ENCODE measurements at places on chromosomes 11 and 22.

DNA sequence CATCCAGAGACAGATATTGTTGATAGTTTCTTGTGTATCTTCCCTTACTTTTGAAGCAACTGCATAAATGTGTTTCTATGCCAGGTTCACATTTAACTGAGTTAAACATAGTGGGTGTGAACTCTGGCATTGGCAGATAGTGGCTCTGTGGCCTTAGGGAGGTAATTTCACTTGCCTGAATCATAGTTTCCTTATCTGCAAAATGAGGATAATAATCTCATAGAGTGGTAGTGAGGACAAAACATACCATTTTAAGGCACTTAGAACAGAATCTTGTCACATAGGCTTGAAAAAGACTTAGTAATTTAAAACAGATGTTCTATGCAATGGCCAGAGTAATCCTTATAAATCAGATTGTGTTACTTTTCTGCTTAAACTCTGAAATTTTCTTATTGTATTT lies 56.4 kb upstream of the SYN3 start:
- no peak for DNase-seq

- DNase-seq: no peak
Measured at GRCh38 chr11:62401356-62401755, 17.5 kb upstream of the SCGB1A1 start.

DNA sequence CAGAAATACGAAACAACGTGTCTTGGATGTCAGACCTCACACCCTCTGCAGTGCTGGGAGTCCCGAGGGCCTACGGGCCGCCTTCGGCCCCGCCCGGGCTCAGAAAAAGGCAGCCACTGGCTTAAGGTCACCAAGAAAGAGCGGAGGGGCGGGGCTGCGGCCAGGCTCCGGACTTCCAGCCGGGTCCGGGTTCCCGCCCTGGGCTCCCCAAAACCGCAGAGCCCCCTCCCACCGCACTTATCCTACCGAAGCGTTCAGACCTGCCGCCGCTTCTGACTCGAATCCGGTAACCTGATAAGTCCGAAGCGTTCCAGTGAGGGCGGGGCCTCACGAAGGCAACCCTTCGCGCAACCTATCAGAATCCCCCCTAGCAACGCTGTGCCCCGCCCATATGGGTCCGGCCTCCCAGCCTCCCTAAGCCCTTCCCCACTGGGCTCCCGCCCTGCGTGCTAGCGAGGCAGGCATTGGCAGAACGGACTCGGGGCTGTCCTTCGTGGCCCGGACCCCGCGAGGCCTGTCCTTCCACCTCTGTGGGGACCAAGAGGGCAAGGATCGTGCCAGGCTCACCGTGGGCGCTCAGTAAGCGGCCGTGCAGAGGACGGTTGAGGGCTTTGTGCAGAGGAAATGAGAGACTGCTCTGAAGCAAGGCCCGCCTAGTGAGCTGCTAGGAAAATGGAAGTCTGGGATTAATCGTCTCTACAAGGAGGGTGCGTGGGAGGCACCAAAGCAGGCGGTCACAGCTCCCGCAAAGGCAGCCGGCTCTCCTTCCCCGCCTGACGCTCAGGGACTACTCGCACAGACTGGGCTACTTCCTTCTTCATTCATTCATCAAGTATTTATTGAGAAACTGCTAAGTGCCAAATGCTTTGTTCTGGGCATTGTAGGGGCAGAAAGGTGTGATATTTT lies at the start of gene NAGA:
Gene NAGA (minus strand): TSS at position 296 of the 906 bp plus-strand sequence. CDS start 515 bp downstream, outside the sequence.
- DNase-seq: peak; percentile 88

- no peak for DNase-seq
Measured at GRCh38 chr11:126284829-126285228, 1.9 kb downstream of the TIRAP start.

GRCh38 chr11:69278091-69278867 lies 15.7 kb upstream of the MYEOV start:
- no peak for DNase-seq

DNA sequence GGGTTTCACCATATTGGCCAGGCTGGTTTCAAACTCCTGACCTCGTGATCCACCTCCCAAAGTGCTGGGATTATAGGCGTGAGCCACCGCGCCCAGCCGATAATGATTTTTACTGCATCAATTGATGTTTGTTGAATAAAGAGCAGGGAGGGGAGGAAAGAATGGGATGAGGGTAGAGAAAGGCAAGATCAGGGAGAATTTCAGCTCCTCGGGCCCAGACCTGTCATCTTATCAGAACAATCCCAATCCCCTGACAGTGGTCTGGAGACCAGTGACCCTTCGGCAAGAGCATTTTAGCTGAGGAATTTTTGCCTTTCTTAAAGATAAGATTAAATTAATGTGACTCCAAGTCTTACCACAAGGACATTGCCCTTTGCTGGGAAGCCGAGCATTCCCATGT lies 15.0 kb upstream of the ANO1 start:
- no peak for DNase-seq

DNA sequence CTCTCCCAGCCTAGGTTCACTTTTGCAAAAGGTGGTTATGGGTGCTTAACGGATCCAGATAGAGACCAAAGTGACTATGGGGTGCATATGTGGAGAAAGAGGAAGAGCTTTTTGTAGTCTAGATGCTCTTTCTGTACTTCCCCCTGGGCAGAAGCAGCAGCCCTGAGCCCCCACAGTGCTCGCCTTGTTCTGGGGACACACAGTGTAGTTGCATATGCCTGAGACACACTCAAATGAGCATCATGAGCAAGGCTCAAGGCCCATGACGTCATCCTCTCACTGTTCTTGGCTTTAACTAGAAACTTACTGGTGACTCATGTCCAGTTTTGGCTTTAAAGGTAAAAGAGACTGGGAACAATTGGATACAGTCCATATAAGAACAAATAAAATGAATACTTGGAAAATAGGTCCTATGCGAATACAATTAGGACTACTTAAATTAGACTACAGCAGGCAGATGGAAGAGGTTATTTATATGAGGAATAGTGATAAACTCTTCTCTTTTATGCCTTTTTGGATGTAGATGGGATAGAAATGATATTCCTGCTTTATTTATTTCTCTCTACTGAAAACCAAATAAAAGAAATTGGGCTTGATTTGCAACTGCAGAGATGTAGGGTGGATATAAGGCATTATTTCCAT lies 20.1 kb upstream of the PEX26 start:
- DNase-seq: no peak

- no peak for DNase-seq
Measured at GRCh38 chr11:103608566-103608965, 427.9 kb upstream of the DDI1 start.

- DNase-seq: no peak
Measured at GRCh38 chr11:36141196-36141953, 147.8 kb downstream of the COMMD9 start.

DNA sequence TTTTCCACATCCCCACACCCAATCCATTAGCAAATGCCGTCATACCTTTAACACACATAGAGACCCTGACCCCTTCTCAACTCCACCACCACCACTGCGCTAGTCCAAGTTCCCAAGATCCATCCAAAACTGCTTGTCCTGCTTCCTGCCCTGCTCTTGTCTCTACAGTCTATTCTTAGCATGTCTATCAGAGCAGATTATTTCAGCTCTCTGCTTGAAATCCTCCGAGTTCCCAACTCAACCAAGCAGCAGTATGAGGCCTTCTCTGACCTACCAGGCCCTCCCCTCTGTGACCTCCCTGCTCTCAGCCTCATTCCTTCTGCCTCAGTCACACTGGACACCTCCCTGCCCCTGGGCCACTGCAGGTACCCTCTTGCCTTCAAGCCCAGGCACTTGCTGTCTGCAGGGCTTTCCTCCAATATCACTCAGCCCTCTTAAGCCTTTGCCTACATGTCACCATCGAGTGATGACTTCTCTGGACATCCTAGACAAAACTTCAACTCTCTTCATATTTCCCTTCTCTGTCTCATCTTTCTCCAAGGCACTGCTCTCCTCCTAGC lies 134.6 kb downstream of the SPATA19 start:
- DNase-seq: no peak

- DNase-seq: no peak
Measured at GRCh38 chr11:3202759-3203158, 15.9 kb downstream of the MRGPRG start.

DNA sequence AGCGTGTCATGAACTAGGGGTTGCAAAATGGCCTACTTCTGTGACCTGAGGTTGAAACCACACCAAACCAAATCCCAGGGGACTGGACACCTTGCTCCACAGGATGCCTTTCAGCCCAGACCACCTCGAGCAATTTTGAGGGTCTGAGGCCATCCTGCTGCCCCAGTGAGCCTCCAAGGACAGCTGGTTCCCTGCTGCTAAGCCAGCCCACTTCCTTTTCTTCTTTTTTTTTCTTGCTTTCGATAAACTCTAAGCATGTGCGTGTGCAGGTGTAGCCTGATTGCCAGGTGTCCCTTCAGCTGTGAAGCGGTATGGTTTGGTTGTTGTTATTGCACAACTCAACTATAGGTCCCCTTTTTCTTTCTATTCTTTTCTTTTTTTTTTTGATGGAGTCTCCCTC lies 2.7 kb downstream of the CRYBB1 start:
- no peak for DNase-seq

DNA sequence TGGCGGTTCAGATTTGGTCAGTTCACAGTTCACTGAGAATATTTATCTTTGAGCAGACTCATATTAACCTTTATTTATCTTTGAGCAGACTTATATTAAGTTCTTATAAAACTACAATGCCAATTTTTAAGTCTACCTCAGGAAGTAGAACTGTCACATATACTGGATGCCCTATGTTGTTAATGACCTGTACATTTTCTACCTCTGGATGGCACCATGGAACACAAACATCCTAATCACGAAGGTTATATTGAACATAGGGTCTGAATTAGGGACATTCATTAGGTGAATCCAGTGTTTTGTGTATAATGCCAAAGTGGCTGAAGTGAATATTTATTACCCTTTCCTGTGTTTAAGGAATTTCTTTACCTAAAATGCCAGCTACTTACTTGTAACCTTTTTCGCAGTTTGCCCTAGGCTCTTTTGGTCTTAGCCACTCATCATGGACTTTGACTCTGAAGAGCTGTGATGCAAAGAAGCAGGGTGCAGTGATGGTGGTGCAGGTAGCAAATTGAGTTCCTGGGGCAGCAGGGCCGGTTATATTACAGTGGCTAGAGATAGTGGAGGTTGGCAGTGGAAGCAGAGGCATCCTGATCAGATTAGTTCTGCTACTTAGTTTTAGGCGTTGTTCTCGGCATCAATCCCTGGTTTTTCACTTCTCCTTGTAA lies 71.8 kb downstream of the STIM1 start:
- no peak for DNase-seq

DNA sequence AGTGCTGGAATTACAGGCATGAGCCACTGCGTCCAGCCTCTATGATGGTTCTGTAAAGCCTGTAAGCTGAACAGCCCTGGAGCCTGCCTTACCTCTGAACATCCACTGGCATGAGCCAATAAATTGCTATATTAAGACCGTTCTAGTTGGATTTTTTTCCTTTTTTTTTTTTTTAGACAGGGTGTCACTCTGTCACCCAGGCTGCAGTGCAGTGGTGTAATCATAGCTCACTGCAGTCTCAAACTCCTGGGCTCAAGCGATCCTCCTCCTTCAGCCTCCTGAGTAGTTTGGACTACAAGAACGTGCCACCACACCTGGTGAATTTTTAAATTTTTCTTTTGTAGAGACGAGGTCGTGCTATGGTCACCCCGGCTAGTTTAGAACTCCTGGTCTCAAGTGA lies 26.2 kb upstream of the CLDN5 start:
- DNase-seq: no peak

- DNase-seq: no peak
Measured at GRCh38 chr11:45048313-45048841, 97.7 kb upstream of the TP53I11 start.

- DNase-seq: no peak
Measured at GRCh38 chr22:37419969-37420685, 7.2 kb downstream of the ELFN2 start.

GRCh38 chr11:46903846-46904245 lies 14.5 kb downstream of the LRP4 start:
- no peak for DNase-seq

GRCh38 chr11:130413405-130414106 lies 14.9 kb downstream of the ADAMTS8 start:
- no peak for DNase-seq

- DNase-seq: no peak
Measured at GRCh38 chr11:2542406-2542805, 97.6 kb downstream of the KCNQ1 start.

DNA sequence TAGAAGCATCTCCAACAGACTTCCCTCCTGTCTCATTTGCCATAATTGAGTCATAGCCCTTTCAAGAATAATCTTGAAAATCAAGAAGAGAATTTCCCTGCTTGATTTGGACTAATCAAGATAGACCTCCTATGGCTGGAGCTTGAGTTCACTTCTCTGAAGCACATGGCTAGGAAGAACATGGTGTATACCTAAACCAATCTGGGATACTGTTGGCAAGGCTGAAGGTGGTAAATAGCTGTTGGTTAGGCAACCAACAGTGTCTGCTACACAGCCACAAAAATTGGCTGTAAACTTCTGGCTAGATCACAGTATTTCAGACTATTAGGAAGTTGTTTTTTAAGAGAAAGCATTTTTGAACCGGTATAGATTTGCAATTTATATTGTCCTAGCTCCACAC lies 4.9 kb downstream of the CRYAB start:
- DNase-seq: no peak

DNA sequence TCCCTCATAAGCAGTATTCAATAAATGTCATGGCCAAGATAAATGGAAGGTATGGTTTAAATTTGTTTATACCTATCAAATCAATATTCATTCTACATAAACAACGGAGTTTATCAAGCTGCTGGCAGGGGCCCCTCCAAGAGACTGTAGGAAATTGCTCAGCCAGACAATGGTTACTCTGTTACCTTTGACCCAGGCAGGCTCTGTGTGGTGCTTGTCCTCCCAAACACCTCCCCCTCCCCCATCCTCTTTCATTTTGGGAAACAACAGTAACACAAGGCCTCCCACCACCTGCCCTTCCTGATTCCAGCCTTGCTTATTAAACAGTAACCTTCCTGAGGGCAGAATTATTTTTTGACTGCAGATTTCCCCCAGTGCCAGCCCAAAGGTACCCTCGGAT lies 10.5 kb upstream of the ZBTB16 start:
- DNase-seq: no peak

DNA sequence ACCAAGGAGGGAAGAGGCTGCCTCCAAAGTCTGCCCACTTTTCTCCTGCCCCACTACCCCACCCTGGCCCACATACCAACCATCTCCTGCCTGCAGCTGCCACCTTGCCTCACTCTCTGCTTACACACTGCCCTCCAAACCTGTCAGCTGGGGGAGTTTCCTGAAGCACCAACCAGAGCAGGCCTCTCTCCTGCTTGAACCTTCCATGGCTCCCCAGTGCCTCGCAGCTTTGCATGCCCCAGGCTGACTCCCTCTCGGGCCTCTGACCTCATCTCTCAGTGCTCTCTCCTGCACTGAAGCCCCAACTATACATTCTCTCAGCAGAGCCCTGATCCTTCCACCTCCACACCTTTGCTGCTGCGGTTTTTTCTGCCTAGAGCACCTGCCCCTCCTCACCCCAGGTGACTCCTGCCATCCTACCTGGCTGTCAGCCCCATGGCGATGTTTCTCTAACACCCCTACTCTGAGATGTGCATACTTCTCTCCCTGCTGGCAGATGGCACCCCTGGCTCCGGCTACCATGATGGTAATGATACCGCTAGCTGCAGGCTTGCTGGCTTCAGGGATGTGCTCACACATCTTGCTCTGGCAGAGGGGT lies 43.5 kb downstream of the MN1 start:
- no peak for DNase-seq

All from activated naive CD8-positive, alpha-beta T cell treated with anti-CD3 and anti-CD28 coated beads, Interleukin-2, amount 10 ng/mL, durations not matched to agents 7 days and 5 days (primary cell).